ENCODE measurements at places on chromosomes 2 and 18.

DNA sequence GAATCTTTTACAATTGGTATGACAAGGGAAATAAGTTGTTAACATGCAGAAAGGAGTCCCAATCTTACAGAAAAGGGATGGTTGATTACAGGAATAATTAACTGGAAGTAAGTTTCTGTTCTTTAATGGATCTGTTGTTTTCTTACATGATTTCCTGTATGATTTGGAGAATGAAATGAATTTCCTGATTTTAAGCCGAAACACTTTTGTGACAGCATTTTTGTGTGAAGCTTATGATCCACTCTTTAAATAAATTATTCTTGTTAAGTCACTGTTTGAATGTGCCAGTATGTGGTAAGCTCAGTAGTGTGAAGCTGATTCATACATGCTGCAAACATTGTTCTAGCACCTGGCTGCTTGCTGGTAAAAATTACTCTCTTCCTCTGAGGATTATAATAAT is 516.2 kb downstream of the DCDC2C start:
- DNase-seq, result no peak

DNA sequence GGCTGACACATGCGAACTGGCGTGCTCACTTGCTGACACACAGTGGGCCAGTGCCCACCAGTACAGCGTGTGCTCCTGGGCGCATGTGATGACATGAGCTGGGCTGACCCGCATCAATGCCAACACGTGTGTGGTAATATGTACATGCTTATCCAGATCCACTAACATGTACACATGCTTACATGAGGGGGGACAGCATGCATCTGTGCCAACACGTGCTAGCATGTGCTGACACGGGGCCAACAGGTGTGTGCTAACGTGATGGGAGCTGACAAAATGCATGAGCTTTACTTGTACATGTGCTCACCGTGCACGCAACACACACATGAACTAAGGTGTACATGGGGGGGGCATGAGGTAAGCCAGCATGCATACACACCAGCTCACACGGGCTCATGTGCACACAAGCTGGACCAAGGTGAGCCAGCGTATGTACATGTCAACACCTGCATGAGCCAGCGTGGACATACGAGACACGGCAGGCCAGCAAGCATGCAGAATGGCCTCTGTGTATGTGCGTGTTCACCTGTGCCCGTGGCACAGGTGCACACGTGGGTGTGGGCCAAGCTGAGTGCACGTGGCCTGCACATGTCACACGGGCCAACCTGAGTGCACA is 28.5 kb downstream of the GPC1 start:
- DNase-seq, result no peak

GRCh38 chr18:8777846-8778245 is 72.5 kb downstream of the MTCL1 start:
- no peak for DNase-seq

DNA sequence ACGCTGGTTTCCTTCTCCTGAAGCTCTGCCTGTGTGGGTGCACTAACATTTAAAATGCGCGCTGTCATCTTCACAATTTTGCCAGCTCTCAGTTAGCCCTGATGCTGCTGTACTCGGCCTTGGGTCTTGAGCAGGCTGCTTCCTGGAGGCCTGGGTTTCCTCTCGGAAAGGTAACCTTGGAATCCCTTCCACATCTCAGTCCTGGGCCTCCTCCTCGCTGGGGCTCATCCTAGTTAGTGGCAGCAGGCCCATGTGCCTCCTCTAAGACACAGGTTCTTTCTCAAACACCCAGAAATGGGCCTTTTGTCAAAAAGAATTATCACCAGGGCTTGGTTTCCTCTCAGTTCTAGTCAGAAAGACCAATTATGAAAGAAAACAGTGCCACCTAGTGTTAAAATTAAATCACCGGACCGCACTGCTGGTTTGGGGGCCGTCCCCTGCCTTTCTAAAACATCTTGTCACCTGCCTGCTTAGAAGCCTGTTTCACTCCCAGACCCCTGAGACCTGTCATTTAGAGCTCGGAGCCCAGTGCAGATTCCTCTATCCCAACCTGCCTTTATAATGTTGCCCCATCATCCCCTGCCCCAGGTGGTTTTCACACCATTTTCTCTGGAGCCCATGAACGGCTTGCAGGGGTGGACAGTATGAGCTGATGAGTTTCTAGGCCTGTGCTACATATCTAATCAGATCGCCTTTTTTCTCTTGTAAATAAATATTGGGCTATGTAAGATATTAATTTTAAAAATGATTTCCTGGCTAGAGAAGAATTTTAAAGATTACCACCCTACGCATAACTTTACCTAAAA is 42.4 kb downstream of the HK2 start:
- DNase-seq, result peak; percentile 47

GRCh38 chr2:237258116-237258515 is 155.8 kb downstream of the COL6A3 start:
- no peak for DNase-seq

DNA sequence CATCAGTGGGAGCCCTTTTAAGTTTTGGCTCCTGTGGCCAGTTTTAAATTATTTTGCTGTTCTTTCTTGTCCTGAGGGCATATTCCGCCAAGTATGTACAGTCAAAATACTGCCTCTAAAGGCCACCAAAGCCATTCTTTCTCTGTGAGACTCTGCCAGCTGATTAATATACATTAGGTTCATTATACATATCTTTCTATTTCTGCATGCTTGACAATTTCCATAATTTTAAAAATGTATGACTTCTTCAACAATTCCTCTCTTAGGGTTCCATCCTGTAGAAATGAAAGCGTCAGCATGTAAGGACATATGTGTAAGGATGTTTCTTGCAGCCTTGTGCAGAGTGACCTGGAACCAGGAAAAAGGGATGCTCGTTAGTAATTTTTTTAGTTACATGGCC is 291.9 kb downstream of the PHLPP1 start:
- no peak for DNase-seq

DNA sequence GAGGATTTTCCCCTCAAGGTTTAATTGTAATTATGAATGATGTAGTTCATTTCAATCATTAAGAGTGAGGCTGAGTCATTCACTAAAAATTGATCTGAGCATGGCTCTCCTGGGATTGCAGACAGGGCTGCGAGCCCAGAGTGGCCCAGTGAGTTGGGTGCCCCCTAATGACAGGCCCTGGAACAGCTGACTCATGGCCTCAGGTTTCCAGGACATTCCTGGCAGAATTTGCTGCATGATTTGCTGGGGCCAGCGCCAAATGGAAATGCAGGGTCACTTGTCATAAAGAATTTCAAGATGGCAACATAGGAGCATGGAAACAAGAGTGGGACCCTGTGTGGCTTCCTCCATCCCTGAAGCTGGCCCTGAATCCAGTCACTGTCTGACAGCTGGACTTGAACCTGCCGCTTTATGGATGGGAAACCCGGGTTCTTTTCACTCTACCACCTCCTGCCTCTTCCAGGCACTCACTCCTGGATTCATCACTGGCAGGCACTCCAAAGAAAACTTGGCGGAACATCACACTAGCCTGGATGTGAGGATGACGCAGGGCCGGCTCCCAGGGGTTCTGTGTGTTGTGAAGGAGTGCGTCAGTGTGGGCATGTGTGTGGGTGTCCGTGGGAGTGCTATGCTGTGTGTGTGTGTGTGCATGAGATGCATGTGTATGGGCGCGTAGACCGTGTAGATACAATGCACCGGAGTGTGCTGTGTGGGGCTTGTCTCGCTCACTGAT is 15.2 kb downstream of the OTOF start:
- no peak for DNase-seq

- no peak for DNase-seq
These were observed 50.5 kb downstream of the DDX1 start for GRCh38 chr2:15642011-15642814.

GRCh38 chr18:31783059-31783458 is 22.4 kb upstream of the SLC25A52 start:
- no peak for DNase-seq

- no peak for DNase-seq
These were observed 458.6 kb upstream of the ETAA1 start for GRCh38 chr2:66938471-66938967.
